ENCODE measurements at places on chromosomes 2 and 18.

GRCh38 chr2:60355849-60356261, 197.6 kb downstream of the BCL11A start:
- no peak for DNase-seq

GRCh38 chr2:204570421-204570820, 25.1 kb downstream of the PARD3B start:
- no peak for DNase-seq

DNA sequence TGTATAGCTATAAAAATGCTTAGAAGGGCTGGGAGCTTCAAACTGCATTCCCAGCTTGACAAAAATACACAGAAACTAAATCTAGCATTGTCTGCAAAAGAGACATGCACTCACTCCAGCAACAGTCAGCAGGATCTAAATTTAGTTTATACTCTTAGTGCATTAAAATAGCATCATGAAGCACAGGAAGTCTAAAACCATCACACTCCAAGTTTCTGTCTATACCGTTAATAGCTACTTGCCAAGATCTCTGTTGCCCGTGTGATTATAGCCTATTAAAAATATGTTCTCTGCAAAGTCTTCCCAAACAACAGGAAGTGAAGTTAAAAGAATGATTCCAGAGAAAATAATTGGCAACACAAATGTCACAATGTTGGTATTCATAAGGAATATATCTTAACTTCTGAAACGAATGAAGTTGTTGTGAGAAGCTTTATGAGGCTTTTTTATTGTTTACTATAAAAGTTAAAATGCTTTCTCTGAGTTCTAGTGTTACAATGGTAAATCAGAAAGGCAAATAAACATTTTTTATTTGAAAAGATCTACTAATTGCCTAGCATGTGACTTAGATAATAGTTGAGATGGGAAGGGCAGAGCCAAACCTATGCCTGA, 184.2 kb downstream of the ZNF385B start:
- no peak for DNase-seq

DNA sequence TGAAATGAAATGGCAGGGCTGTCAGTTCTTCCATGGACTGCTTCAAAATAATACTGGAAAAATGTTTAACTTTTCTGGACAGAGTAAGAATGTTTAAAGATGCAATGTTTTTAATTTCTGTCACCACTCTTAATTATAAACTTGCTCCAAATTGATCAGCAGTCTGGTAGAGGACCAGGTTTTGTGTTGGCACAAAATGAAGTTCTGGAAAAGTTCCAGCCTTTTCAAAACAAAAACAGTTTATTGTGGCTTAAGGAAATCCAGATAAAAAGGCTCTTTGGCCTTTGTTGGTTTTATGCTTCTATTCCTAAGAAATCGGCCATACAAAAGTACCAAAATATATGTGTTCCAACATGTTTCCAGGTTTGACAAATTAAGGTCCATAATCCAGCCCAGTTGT, 48.8 kb downstream of the PTRHD1 start:
- DNase-seq: no peak

- DNase-seq: no peak
Observed at GRCh38 chr2:29663268-29663667, 258.1 kb downstream of the ALK start.

DNA sequence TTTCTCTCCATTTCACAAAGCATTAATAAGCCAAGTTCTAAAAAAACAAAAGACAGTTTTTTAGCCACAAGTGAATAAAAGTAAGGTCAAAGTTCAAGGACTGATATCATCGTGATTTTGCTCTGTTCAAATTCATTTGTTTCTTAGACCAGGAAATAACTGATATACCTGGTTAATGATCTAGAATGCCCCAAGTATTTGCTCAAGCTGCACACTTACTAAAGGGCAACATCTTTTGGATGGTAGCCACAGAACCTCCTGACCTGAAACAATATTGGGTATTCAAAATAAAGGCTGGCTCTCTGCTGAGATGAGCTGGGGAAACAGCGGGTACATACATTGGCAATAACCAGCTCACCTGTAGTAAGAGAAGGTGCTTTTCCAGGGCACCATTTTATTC, 314.7 kb upstream of the LYPD1 start:
- DNase-seq: no peak

DNA sequence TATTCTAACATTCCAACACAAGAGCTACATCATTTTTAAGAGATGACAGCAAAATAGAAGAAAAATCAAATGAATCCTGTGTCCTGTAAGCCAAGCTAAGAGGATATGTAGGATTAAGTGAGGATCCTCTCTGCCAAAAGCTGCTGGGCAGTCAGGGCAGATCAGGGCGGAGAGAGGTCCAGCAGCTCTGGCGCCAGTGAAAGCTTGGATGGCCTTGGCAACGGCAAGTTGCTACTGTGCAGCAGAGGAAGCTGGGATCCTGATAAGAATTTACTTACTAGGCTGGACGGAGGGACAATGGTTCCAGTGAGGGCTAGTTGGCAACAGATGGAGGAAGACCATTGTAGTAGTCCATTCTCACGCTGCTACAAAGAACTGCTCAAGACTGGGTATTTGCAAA, 391.5 kb downstream of the XIRP2 start:
- DNase-seq: no peak

DNA sequence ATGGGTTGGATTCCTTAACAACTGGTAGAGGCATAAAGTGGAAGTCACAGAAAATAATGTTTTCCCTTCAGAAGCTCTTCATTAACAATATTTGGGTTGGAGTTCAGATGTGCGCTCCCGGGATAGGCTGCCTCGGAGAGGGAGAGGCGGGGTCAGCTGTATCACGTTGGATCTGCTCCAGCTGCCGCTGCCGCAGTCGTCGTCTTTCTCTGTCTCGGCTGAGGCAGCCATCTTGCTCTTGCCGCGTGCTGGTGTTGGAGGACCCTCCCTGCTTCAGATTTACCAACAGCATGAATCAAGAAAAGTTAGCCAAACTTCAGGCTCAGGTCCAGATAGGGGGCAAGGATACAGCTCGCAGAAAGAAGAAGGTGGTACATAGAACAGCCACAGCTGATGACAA, 35.1 kb downstream of the TANC1 start:
- DNase-seq: no peak

DNA sequence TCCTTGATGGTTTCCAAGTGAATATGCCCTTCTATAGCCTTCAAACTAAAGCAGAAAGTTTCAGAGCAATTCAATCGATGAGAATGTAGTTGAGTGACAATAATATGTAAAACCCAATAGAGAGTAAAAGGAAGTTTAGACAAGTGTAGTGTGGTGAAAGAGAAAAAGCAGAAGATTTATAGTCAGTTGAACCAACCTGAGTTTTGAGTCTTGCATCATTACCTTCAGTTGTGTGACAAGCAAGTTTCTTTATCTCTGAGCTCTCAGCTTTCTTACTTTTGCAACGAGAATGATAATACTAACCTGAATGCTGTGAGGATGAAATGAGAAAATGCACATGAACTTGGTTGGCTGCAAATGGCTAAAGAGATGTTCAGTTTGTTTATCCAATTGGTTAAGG, 40.6 kb upstream of the TMEM247 start:
- no peak for DNase-seq

DNA sequence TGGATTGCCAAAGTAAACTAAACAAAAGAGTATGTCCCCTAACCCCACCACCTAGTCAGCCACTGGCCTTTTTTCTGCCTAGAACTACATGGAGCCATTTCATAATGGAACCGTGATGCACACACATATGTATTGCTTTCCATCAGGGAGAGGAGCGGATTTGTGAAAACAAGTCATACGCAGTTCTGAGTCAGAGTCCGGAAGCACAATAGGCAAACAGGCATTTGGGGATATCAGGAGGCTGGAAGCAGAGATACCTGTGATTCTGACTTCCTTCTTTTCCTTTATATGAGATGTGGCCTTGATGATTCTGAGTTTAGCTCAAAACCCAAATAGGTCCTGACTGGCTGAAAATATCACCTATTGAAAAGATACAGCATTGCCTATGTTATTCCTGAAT, 93.5 kb downstream of the TMEM163 start:
- DNase-seq: no peak

DNA sequence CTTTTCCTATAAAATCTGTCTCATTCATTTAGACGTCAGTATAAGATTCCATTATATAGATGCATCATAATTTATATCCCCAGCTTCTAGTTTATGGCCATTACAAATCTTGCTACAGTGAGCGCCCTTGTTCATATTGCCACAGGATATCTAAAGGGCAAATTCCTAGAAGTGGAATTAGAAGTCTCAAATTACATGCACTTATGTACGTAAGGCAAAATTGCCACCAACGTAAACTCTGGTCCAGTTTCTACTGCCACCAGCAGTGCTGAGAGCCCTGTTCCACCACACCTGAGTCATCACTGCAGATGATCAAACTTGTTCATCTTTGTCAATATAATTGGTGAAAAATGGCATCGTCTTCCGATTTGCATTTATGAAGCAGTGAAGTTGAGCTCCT, 90.9 kb upstream of the ID2 start:
- DNase-seq: no peak

- no peak for DNase-seq
Observed at GRCh38 chr2:98025481-98026037, 29.8 kb upstream of the TMEM131 start.

All from stimulated activated effector memory CD8-positive, alpha-beta T cell treated with anti-CD3 and anti-CD28 coated beads, Interleukin-12 subunit alpha, Interleukin-12 subunit beta, amount 100 ng/mL, for 72 hours (primary cell).